Peyer's patch (tissue), 4 donors: ENCODE measurements at places on chromosomes 1 and 21. TPM values are rescaled to one million over a fixed set of nuclear protein-coding genes. Genes with fewer than 3 reads are reported as not detected.

Gene IGSF9
- 169 TPM for total RNA-seq

Gene LIN28A
- not detected for total RNA-seq

Gene AVPR1B
- total RNA-seq, result not detected

Gene MSH4
- total RNA-seq, result not detected

Gene KCNA2
- total RNA-seq, result not detected

- DNase-seq, result no peak
Observed at GRCh38 chr1:5551274-5551975, 440.8 kb downstream of the NPHP4 start.

DNA sequence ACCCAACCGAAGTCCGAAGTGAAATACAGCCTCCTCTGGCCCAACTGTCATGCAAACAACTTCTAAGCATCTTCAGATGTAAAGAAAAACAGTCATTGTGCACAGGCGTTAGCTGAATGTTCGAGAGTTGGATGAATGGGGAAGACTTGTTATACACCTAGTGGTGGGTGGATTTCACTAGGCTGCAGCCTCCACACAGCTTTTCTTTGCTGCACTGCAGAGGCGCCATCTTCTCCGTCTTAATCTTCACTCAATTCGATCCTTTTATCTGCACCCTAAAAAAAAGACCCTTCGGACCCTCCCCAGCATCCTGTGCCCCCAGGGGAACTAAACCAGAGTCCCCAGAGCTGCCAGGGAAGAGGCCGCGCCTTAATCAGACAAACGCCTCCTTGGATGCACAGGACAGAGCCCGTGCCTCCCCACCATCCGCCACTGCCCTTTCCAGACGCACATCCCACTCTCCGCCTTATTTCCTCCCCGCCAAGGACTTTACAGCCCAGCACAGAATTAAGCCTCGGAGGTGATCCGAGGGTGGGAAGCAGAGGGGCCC lies 1.4 kb downstream of the APP start:
- DNase-seq, result peak; percentile 18

DNA sequence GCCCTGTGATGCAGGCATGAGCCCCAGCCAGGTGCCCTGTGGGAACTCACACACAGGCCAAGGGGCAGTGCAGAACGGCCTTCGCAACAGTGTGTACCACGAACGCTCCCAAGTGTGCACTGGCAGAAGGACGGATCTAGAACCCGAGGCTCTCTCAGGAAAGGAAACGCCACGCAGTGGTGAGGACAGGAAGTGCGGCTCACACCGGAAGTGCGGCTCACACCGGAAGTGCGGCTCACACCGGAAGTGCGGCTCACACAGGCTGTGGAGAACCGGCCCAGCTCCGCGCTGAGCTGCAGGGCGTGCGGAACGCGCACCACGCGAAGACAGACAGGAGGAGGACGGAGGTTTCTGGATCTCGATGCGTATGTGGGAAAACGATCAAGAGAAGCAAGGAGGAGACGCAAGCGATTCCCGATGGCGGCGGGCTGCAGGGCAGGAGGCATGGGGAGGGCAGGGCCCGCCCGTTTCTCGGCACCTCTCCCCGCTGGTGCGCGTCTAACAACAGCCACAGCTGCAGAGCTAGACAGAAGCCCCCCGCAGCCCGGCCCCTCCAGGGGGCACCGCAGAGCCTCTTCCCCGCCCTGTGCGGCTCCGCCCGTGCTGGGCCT lies 35.9 kb upstream of the TMEM52 start:
- no peak for DNase-seq
